ENCODE measurements at places on chromosomes 3 and 15.

GRCh38 chr3:42500091-42500490 is 2.4 kb upstream of the VIPR1 start:
- no peak for DNase-seq

DNA sequence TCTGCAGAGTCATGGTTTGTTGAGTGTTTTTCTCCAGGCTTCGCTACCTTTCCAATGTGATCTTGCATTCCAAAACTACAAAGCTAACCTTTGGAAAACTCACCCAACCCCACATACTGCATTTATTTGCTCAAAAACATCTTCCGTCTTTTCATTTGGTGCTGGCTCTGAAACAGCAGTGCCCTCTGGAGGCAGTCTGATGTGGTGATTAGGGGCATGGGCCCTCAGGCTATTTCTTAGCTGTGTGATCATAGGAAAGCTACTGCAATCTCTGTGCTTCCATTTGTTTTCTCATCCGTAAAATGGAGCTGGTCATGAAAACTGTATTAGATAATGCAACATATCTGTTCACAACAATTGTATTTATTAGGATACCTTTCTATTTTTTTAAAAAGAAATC is 47.0 kb downstream of the MTHFS start:
- DNase-seq, result no peak

- DNase-seq, result no peak
These were observed 337.5 kb downstream of the GAP43 start for GRCh38 chr3:115960799-115961198.

- DNase-seq, result no peak
These were observed 16.8 kb downstream of the ATG7 start for GRCh38 chr3:11288786-11289637.

DNA sequence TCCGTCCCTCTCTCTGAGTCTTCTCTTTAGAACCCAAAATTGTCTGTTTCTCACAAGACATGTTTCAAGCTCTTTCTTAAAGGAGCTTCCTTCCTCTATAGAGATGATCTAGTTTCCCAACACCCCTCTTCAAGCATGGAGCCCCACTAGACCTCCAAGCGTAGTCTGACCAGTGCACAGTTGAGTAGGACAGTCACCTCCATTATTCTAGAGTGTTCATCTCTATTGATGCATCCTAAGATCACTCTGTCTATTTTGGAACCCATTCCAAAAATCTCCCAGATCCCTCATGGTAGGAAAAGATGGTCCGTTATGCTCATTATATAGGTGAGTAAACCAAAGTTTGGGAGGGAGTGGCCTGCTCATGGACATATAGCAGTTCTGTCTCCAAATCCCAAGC is 4.1 kb upstream of the CAV3 start:
- DNase-seq, result no peak

DNA sequence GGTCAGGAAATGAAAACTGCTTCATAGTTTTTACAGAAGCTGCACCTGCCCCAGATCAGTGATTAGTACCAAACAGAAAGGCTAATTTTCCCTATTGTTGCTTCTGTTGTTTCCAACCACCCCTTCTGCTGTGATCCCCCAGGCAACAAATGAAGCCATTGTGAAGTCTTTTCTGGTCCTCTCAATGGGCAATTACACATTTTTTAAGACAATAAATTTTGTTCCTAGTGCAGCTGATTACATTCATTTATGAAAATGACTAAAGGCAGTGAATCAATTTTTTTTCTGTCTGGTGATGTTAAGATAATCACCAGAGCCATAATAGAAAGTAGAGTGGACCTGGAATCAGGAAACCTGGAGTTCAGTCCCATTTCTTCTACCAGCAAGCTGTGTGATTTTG is 32.7 kb downstream of the GLDN start:
- DNase-seq, result no peak

GRCh38 chr3:120093119-120093910 is 932 bp downstream of the GSK3B start:
- peak; percentile 80 for DNase-seq

Data from NCI-H510A (cell line).